ENCODE measurements at places on chromosomes 4 and X. TPM values are rescaled to one million over a fixed set of nuclear protein-coding genes. Genes with fewer than 3 reads are reported as not detected.
A peak's percentile ranks its signal among the peaks of the same experiment; 100 is the strongest.

The SMIM10L2A gene
- 9.5 TPM for total RNA-seq

GRCh38 chrX:133544115-133544514 lies 128.8 kb upstream of the GPC4 start:
- DNase-seq = no peak

- DNase-seq = no peak
These were observed 593.0 kb upstream of the TENM3 start for GRCh38 chr4:181650033-181650825.

DNA sequence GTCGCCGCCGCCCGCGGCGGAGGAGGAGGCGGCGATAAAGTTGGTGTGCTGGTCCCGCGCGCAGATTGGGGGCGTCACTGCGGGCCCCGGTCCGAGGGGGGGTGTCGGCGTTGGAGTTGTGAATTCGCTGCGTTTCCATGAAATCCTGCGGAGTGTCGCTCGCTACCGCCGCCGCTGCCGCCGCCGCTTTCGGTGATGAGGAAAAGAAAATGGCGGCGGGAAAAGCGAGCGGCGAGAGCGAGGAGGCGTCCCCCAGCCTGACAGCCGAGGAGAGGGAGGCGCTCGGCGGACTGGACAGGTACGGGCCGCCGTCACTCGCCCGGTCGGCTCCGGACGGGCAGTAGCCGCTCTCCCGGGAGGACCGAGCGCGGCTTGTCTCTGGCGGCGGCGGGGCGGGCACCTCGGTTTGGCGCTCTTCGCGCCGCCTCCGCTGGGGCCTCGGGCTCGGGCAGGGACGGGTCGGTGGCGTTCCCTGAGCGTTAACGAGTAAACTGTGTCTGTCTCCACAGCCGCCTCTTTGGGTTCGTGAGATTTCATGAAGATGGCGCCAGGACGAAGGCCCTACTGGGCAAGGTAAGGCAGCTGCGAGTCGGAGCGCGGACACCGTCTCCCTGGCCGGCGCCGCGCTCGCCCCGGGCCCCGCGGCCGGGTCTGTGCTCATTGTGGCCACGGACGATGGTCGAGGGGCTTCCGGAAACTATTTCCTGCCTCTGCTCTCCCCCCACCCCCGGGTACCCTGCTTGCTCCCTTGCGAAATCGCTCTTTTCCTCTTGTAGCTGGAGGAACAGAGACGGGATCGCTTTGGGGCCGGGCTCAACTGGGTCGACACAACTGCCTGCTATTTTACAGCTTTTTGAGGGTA lies 658 bp downstream of the KDM6A start:
- peak; percentile 13 for DNase-seq

GRCh38 chrX:151996347-151996746 lies 21.9 kb upstream of the GABRE start:
- DNase-seq = no peak

DNA sequence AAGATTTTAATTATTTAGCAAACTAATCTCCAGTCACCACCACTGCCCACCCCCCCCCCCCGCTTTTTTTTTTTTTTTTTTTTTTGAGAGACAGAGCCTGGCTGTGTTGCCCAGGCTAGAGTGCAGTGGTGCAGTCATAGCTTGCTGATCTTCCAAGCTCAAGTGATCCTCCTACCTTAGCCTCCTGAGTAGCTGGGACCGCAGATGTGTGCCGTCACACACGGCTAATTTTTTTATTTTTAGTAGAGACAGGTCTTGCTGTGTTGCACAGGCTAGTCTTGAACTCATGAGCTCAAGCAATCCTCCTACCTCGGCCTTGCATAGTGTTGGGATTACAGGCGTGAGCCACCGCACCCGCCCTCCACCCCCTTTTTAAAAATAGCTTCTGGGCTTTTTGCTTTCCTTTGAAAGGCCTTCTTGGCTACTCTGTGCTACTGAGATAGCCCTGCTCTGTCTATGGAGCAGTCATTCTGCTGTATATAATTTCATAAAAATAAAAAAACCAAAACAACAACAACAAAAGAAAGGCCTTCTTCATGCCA lies 18.7 kb downstream of the TXLNG start:
- DNase-seq = no peak

All from progenitor cell of endocrine pancreas (in vitro differentiated cells).